ENCODE measurements at places on chromosomes 7 and 10. TPM values are rescaled to one million over a fixed set of nuclear protein-coding genes. Genes with fewer than 3 reads are reported as not detected.

DNA sequence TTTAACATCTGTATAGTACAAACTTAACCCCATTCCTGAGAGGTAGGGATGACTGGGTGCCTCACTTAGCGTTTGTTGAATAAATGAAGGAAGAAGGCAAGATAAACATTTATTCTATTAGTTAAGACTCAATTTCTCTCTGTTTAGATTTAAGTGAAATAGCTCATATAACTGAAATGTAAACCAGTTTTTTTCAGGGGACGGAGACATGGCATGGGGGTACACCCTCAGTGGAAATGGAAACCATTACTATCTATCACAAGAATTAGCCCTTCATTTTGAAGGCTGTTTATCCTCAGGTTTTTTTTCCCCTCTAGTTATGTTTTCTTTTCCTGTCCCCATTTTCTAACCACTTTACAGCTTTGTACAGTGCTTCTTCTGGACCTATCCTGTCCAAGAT is 35.6 kb upstream of the PDLIM1 start:
- no peak for DNase-seq

GRCh38 chr7:117021986-117022385 is 68.7 kb downstream of the ST7 start:
- no peak for DNase-seq

- no peak for DNase-seq
Observed at GRCh38 chr10:13382703-13383398, 34.8 kb upstream of the SEPHS1 start.

DNA sequence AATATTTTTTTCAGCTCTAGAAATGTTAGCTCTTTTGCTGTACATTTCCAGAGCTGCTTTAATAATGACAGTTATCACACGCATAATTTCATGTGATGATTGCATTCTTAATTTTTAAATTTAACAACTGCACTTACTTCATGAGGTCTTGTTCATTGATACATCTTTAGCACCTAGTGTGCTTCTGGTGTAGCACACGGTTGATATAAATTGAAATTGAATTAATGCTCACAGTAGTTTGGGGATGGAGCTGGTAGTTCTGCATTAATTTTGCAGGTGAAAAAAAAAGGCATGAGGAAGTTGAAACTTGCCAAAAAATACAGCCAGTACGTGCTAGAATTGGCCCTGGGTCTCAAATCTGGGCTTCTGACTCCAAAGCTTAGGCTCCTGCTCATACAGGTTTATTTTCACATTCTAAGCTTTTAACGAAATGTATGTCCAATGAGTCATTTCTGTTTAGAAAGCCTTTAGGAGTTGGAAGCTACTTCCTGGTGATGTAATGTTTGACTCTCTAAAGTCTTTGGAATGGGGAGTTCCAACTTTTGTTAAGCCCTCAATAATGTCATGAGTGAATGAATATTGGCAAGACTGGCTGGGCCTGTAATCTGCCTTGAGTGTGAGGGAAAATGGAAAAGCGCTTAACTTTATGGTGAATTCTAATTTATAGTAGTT is 62.5 kb downstream of the DAGLB start:
- no peak for DNase-seq

The C10orf62 gene
- total RNA-seq: not detected

The ZNF727 gene
- not detected for total RNA-seq

The ITGA8 gene
- 0.37 TPM for total RNA-seq

The PRTFDC1 gene
- 26.7 TPM for total RNA-seq

The CLDN3 gene
- not detected for total RNA-seq
